ENCODE measurements at places on chromosomes 1 and 21. TPM values are rescaled to one million over a fixed set of nuclear protein-coding genes. Genes with fewer than 3 reads are reported as not detected.

IL6R gene
- 2.4 TPM for total RNA-seq

UTS2 gene
- total RNA-seq, result not detected

DNA sequence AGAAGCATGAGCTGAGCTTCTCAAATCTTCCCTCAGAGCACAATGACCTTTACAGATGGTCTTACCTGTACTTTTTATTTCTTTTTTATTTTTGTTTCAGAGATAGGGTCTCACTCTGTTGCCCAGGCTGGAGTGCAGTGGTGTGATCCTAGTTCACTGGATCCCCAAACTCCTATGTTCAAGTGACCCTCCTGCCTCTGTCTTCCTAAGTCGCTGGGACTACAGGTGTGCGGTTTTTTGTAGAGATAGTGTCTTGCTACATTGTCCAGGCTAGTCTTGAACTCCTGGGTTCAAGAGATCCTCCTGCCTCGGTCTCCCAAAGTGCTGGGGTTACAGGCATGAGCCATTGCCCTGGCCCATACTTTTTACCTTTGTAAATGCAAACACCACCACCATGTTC is 56.0 kb upstream of the LPGAT1 start:
- H3K27me3 ChIP-seq, result peaks cover 30% of the 10 kb centered on the region
- peaks cover 6% of the 10 kb centered on the region for H3K36me3 ChIP-seq
- no peak overlapping the region for H3K27ac ChIP-seq

GRCh38 chr1:66624412-66625060 is 90.6 kb downstream of the SGIP1 start:
- peaks cover 52% of the 10 kb centered on the region for H3K4me1 ChIP-seq
- peaks cover 66% of the 10 kb centered on the region for H3K36me3 ChIP-seq
- H3K4me3 ChIP-seq, result peak overlapping the region; percentile 70
- H3K27me3 ChIP-seq, result peaks cover 3% of the 10 kb centered on the region
- peak; percentile 64 for DNase-seq
